NCI-H748 treated with DMSO at 0.1 percent for 48 hours (cell line): ENCODE measurements at places on chromosomes 1 and 21.

DNA sequence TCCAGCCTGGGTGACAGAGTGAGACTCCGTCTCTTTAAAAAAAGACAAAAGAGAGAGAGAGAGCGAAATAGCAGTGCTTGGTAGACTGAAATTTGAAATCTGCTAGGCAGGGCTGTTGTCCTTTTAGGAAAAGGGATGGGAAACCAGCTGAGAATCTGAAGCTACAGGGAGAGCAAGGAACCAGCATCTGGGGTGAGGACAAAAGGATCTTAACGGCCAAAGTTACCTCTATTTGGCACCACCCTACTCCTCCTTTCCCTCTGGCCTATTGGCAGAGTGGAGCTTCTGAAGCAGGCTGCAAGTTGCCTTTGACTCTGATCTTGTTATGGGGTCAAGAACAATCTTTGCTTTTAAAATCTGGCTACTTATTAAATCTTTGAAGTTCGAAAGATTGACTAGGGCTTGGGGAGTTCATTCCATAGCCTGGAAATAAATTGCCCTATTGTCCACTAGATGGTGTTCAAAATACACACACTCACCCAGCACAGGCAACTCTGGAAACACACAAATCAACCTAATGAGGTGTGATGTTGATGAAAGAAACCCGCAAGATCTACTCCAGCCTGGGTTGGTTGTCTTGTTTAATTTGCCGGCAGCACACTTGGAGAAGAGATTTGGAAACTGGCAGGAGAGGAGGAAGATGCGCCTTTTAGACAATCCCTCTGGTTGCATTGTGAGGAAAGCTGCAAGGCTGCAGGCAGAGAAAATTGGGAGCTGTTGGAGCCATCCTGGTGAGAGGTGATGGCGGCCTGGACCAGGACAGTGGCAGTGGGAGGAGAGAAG lies 16.5 kb upstream of the PARP1 start:
- peak; percentile 6 for DNase-seq

DNA sequence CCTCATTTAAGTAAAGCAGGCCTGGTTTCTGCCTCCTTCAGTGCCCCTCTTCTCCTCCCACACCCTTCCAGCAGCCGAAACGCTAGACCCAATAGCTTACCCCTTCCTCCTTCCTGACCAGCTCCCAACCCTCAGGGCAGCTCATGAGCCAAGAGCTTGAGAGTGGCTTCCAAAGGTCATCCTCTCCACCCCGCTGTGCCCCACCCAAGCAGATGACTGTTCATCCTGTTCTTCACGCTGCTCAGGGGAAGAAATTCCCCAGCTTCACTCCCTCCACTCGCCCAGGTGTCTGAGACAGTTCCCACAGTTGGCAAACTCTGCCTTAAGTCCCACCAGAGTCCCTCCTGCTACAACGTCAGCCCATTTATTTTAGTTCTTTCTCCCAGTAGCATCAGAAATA lies 23.4 kb downstream of the ARHGEF19 start:
- DNase-seq = no peak

- DNase-seq = peak; percentile 76
Observed at GRCh38 chr1:150544204-150544603, 5.0 kb upstream of the ADAMTSL4 start.

GRCh38 chr1:43288785-43289706 lies 3.7 kb upstream of the C1orf210 start:
- no peak for DNase-seq

DNA sequence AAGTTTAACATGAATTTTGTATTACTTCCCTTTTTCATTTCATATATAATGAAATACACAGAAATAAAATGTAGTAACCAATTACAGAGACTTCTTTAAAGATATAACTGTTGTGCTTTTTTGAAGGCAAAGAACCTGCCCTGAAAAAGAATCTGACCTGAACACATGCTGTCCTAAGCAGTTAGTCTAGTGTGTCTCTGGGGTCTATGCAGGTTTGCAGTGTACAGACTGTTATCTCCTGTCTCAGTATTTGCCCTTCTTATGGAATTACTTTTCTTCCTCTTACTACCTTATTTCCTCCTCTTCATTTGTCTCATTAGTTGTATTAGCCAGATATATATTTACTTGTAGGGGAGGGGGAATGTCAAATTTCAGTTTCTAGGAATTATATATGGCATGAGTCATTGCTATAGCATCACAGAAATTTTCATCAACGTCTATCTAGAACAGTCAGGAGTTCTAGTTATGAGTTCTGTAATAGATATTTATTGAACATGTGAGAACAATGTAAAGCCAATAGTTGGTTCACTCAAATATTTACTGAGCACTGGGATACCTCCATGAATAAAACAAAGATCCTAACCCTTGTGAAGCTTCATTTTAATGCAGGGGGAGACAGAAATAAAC lies 28.4 kb upstream of the PLEKHO1 start:
- DNase-seq = no peak

DNA sequence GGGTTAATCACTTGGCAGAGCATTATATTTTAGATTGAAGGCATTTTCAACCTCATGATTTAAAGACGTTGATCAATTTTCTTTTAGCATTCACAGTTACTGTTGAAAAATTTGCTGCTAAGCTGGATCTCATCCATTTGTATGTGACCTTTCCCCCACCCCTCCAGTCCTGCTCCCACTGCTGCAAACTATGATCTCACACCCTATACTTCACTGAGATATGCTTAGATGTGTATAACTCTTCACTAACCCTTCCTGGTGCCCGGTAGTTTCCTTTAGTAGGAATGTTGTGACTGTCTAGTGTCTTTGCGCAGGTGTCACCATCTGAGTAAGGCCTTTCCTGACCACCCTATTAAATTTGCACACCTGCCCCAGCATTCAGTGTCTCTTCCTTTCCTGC lies 67.0 kb upstream of the C1orf21 start:
- DNase-seq = no peak

GRCh38 chr21:45655124-45655523 lies 11.6 kb downstream of the PCBP3 start:
- no peak for DNase-seq

- no peak for DNase-seq
Observed at GRCh38 chr1:96710708-96711477, 10.7 kb upstream of the PTBP2 start.

DNA sequence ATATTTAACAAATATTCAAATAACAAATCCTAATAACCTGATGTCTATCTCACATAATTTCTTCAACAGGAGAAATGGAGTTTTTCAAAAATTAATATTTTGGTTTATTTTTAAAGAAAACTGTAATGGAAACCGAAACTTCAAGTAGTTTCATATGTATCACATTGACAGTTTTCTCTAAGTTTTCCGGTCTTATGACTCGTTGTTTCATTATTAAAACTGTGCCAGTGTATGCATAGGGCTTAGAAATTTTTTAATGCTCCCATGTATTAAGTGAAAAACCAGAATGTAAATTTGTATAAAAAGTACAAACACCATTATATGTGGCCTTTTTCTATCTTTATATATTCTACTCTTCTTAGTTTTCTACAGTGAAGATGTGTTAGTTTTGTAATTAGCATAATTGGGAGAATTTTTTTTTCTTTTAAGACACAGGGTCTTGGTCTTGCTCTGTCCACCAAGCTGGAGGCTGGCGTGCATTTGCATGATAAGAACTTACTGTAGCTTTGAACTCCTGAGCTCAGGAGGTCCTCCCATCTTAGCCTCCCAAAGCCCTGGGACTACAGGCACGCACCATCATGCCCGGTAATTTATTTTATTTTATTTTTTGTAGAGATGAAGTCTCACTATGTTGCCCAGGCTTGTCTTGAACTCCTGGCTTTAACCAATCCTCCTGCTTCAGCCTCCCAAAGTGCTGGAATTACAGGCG lies 43.9 kb upstream of the SAMSN1 start:
- no peak for DNase-seq

DNA sequence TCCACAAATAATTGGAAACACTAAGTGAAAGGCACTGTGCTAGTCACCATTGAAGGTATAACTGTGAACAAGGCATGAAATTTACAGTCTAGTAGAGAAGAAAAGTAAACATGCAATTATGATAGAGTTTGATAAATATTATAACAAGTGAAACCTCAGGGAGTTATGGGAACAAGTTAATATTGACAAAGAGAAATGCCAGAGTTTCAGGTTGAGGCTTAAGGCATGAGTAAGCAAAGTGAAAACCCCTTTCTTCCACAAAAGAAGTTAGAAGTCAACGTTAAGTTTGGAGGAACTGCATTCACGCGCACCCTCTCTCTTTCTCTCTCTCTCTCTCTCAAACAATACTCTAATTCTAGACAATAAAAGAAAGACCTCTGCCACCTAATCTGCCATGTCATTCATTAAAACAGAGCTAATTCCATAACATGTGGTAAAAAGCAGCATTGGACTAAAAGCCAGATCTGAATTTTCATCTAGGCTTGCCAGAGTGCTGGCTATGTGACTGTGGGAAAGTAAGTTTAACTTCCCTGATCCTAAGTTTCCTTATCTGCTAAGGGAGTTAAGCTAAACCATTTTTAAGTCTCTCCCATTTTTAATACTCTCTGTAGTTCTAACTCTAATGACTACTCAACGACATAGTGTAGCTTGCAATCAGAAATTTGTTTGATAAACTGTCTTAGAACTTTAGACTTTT lies 22.0 kb downstream of the SLC44A5 start:
- DNase-seq = no peak

DNA sequence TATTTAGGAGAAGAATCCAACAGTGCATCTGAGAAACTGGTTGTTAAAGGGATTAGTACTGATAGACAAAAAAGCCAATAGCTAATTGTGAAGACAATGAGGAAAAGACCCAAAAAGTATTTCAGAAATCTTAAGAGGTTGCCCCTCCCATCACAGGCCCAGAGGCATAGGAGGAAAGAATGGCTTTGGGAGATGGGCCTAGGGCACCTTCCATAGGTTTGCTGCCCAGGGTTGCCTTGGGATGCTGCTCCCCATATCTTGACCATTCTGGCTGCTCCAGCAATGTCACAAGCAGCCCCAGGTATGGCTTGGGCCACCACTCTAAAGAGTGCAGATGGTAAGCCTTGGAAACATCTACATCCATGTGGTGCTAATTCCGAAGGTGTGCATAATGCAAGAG lies 68.7 kb upstream of the CD5L start:
- DNase-seq = no peak

DNA sequence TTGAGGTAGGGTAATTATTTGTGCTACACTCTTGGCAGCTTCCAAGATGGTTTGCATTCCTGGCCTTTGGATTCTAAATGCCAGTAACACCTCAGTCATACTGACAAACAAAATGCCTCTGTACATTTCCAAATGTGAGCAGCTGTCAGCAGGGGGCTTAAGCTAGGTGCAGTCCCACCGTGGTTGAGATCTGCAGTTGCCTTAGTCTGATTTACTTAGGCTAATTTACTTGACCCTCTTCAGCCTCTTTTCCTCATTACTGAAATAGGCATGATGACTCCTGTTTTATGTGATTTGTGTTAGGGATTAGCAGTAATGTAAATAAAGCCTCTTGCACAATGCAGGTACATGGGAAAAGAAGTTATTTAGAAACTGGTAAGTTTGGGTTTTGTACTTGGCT lies 13.5 kb upstream of the SPATA1 start:
- no peak for DNase-seq

- no peak for DNase-seq
Observed at GRCh38 chr1:196515904-196516303, 92.3 kb downstream of the KCNT2 start.

DNA sequence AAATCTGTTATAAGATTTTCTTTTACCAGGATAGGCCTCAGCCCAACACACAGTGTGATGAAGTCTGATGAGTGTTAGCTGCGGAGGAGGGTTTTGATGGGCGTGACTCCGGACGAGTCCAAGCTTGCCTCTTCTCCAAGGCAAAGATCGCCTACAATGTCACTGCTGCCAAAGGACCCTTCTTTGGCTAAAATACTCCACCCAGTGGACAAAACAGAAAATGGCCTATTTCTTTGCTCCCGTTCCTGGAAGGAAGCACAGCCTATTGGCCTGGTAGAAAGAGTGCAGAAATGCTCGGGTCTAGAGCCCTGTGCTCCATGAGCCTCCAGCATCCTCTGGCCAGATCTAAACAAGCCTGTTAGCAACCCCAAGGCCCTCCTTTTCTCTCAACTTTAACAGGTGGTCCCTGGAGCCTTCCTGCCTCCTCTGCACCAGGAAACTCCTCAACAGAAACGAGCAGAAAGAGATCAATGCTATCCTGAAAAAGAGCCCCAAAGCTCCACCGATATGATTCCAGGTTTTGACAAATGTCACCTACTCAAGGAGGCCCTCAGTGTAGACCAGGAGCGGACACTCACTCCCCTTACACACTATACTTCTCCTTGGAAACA lies 3.4 kb upstream of the CASQ2 start:
- DNase-seq = peak; percentile 77

GRCh38 chr1:201625851-201626251 lies 86.9 kb downstream of the NAV1 start:
- no peak for DNase-seq

DNA sequence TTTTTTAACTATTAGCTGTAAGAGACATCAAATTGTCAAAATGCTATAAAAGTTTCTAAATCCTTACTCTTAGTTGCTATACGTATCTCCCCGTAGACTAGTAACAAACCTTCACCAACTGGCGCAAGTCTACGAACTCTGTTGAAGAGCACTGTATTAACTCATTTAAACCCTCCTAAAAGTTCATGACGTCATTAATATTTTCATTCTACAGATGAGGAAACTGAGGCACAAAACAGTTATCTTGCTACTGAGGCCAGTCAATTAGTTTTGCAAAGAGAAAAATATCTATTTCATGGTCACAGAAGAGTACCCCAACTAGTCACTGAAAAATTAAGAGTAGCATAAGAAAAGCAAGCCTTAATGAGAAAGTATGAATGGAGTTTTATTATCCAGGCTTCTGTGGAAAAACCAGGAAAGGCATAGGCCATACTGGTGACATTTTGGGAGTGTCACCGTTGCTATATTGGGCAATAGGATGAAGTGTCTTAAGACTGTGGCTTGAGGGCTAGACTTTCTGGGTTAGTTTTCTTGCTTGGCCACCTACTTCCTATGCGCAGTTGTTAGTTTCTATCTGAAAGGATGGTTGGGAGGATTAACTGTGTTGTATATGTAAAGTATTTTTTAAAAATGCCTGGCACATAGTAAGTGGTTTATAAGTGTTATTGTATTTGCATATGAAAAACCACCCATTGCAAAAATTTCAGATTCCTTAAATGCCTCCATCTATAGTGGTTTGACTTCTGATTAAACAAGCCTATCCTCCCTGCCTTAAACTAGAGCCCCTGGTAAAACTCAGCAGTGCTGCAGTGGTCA lies 52.4 kb upstream of the SYT14 start:
- DNase-seq = no peak

DNA sequence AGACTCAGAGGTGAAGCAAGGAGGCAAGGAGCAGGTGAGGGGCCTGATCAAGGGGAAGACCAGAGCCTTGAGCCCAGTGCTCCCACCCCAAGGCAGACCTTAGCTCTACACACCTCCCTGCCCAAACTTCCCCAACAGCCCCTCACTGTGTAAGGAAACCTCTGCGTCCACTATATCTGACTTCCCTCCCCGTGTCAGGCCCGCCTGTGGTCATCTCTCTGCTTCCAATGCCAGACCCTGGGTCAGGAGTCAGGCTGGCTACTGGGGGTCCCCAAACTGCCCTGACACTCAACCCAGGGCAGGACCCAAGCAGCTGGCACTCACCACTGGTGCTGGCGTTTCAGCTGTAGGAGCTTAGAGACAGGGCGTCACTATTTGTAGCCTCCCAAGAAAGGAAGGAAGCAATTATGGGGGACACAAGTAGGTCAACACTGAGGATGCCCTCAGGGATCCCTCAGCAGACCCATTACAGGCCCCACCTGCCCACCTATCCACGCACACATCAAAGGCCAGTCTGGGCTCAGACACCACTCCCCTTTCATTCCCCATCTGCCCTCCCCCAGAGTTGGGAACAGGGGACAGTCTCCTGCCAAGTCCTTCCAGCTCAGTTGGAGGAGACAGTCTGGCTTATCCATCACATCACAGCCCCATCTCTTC lies 811 bp upstream of the S100A3 start:
- DNase-seq = no peak

- DNase-seq = no peak
Observed at GRCh38 chr1:78410643-78411042, 80.1 kb upstream of the PTGFR start.
